Activated T-cell treated with anti-CD3 and anti-CD28 coated beads, Interleukin-2, amount 50 U/mL, for 4 hours (primary cell): ENCODE measurements at places on chromosomes 1 and 21. TPM values are rescaled to one million over a fixed set of nuclear protein-coding genes. Genes with fewer than 3 reads are reported as not detected.

CD84 gene
- total RNA-seq: 7.0 TPM

BEND5 gene
- 0.95 TPM for total RNA-seq

GUCA2A gene
- not detected for total RNA-seq

AMY2B gene
- total RNA-seq: 2.8 TPM

AGBL4 gene
- not detected for total RNA-seq

CD52 gene
- 82.3 TPM for total RNA-seq

NBPF20 gene
- 0.99 TPM for total RNA-seq

FALEC gene
- 0.40 TPM for total RNA-seq

TEDDM1 gene
- not detected for total RNA-seq

CLCA1 gene
- total RNA-seq: 0.08 TPM

FOXO6 gene
- total RNA-seq: not detected

ZYG11A gene
- total RNA-seq: 0.08 TPM

HES3 gene
- total RNA-seq: not detected

SPATA1 gene
- total RNA-seq: not detected

CLDN8 gene
- not detected for total RNA-seq

GNG12 gene
- 0.16 TPM for total RNA-seq

RASSF5 gene
- total RNA-seq: 179 TPM

FCGR2B gene
- not detected for total RNA-seq

ZMYND12 gene
- total RNA-seq: not detected

RAP1GAP gene
- 1.2 TPM for total RNA-seq

INPP5B gene
- 12.6 TPM for total RNA-seq

DCDC2B gene
- not detected for total RNA-seq

C1orf53 gene
- total RNA-seq: 2.5 TPM

C1orf87 gene
- total RNA-seq: not detected

ADGRL4 gene
- not detected for total RNA-seq

CSF3R gene
- not detected for total RNA-seq

TUFT1 gene
- 4.0 TPM for total RNA-seq

GNG4 gene
- total RNA-seq: 0.26 TPM

CENPF gene
- 3.5 TPM for total RNA-seq

LYPD8 gene
- not detected for total RNA-seq

NBPF4 gene
- 0.08 TPM for total RNA-seq

KIF21B gene
- 36.3 TPM for total RNA-seq

CELA2A gene
- 0.52 TPM for total RNA-seq

LCE3D gene
- not detected for total RNA-seq

APCS gene
- not detected for total RNA-seq

TNFSF4 gene
- 0.63 TPM for total RNA-seq

OR6K3 gene
- not detected for total RNA-seq

PIGP gene
- total RNA-seq: 15.9 TPM

FNDC10 gene
- 4.8 TPM for total RNA-seq

ERO1B gene
- total RNA-seq: 2.9 TPM
